Activated CD4-positive, CD25-positive, alpha-beta regulatory T cell treated with anti-CD3 and anti-CD28 coated beads, Interleukin-2, amount 50 U/mL, for 72 hours (primary cell): ENCODE measurements at places on chromosomes 1 and 21.

DNA sequence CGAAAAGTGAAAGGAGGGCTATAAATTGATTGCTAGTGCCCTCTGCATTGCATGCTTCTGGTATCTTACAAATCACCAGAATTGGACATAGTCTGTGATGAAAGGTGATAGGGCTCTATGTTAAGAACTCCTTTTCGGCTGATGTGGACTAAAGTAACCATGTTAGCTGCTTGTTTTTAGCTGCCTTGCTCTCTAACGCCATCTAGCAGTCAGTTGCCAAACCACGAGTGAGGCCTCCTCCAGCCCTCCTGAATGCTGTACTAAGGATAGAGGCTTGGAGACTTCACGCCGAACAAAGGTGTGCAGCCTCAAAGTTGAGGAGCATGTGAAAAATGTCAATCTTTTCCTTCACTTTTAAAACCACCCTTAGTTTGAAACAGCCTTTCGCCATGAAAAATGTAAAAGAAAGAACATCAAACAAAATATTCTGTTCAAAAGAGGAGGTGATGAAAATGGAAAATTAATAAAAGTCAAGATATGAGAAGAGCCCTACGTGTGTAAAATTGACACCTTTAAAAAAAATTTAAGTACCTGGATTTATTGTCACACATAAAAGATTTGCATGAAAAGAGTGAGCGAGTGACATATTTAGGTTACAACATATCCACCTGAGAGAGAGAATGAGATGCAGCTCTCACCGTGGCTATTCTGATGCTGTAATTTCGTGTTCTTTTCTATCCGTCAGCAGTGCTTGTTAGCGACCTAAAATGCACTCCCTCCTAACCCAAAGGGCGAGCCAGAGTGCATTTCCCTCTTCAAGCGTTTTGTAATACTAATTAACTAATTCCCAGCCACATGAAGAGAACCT lies 8.1 kb downstream of the LRRC53 start:
- DNase-seq: no peak

GRCh38 chr1:198498881-198499280 lies 41.6 kb downstream of the ATP6V1G3 start:
- DNase-seq: no peak

DNA sequence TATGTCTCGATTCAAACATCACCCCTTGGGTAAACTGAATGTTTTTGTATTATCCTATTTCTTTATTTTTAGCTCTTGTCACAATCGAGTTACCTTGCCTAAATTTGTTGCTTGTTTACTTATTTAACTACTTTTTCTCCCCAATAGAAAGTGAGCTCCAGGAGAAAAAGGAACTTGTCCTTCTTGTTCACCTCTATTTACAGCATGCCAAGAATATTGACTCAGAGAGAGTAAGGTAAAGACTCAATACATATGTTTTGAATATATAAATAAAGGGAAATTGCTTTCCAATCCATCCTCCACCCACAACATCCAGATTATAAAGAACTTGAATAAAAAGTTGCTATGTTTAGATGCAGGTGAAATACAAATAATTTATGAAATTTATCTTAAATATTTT lies 107.3 kb upstream of the PDC start:
- no peak for DNase-seq

DNA sequence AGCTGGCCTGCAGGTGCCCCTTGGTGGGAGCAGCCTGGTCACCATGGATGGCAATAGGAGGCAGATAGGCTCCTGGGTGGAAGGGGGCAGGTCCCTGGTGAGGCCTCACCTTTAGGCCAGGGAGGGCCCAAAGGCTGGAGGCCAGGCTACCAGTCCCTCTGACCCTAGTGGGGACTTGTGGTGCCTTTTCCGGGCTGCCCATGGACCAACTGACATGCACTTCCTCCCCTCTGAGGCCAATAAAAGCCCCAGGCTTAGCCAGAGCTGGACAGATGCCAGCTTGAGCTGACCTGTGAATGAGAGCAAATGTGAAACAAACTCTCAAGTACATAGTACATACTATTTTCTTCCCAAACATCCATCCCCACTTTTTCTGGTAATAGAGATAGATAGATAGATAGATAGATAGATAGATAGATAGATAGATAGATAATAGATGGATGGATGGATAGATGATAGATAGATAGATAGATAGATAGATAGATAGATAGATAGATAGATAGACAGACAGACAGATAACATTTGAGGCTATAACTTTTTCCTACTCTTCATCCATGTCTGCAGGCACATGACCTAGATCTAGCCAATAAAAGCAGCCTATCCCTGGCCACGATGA lies 9.2 kb upstream of the CTTNBP2NL start:
- DNase-seq: no peak

- DNase-seq: no peak
These were observed 12.3 kb upstream of the IFI44L start for GRCh38 chr1:78607944-78608343.

DNA sequence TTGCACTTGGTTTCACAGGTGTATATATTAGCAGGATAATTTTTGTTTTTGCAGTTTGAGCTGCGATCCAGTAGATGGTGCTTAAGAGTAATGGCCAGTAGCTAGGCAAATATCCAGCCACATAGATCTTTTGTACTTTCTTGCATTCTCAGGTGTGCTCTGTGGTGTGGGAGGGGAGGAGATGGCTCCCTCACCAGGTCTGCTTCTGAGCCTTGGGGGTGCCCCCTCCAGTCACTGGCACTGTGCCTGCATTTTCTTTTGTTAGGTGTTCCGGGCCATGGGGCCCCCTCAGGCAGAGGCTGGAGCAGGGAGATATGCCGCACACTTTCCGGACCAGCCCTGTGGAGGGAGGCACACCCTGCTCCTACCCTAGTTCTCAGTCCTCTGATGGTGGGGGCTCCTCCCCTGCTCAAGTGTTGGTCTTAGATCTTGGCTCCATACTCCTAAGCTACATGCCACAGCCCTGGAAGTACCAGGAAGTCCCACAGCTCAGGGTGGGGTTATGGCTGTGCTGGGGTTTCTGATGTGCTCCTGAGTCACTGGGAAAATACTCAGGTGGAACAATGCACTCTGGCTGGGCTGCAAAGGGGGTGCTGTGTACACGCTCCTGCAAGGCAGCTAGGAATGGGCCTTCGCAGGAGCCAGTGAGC lies 197.6 kb upstream of the DMRTA2 start:
- DNase-seq: no peak

DNA sequence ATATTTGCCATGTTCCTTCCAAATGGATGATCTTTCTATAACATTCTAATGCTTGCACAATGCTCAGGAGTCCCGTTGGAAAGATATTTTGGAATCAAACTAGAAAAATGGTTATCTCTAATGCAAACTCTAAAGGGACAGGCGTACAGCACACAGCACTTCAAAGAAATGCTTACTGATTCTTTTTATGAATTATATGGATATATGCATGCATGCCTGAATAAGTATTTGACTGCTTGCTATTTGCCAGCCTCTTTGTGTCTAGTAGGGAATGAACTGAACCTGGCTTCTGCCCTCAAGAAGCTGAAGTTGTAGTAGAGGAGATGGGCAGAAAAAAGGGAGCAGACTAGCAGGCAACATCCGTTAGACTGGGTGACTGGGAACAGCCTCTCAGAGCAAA lies 48.1 kb downstream of the PCSK9 start:
- DNase-seq: no peak

DNA sequence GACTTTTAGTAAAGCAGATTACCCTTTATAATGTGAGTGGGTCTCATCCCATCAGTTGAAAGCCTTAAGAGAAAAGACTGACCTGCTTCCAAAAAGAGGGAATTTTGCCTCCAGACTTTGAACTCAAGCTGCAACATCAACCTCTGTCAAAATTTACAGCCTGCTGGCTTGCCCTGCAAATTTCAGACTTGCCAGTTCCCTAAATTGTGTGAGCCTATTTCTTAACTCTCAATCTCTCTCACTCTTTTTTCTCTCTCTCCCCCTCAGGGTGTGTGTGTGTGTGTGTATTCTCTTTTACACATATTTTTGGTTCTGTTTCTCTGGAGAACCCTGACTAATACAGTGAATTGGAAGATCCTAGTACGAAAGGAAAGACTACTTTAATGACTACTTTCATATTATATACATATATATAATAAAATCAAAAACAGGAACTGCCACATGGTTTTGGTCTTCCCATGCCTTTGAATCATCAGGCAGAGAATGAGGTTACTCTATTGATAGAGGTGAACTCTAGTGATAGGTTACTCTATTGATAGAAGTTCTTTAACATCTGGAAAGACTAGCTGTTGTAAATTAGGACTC lies 6.4 kb downstream of the OR2C3 start:
- no peak for DNase-seq

GRCh38 chr21:38661197-38661871 lies 144.4 kb upstream of the ETS2 start:
- DNase-seq: no peak

GRCh38 chr1:233738396-233738795 lies 124.5 kb downstream of the KCNK1 start:
- no peak for DNase-seq

- no peak for DNase-seq
These were observed 56.3 kb upstream of the HTR1D start for GRCh38 chr1:23273450-23274133.

- no peak for DNase-seq
These were observed 1.7 kb downstream of the WNT9A start for GRCh38 chr1:227945891-227946623.

- no peak for DNase-seq
These were observed 413.6 kb upstream of the ESRRG start for GRCh38 chr1:217136895-217137205.

GRCh38 chr1:34373912-34374311 lies 197.2 kb downstream of the C1orf94 start:
- no peak for DNase-seq

DNA sequence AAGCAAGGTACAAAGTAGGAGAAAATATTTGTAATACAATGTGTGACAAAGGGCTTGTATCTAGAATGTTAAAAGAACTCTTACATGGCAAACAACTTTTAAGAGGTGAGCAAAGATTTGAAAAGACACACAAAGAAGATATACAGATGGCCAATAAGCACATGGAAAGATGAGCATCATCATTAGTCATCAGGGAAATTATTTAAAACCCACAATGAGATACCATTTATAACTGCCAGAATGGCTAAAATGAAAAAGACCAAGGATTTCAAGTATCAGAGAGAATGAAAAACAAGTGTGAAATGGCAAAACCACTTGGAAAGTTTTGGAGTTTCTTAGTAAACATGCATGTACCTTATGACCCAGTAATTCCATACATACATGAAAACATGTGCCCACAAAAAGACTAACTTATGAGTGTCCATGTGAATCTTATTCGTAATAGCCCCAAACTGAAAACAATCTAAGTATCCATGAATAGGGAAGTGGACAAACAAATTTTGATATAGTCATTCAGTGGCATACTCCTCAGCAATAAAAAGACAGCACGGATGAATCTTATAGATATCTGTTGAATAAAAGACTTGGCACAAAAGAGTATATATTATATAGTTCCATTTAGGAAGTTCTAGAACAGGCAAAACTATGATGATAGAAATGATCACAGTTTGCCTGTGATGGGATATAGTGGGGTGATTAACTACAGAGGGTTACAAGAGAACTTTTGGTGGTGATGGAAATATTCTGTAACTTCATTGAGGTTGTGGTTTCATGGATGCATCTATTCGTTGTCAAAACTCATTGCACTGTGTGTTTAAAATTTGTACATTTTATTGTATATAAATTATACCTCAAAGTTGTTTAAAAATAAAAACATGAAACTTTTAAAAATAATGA lies 82.0 kb downstream of the DISP1 start:
- DNase-seq: no peak

DNA sequence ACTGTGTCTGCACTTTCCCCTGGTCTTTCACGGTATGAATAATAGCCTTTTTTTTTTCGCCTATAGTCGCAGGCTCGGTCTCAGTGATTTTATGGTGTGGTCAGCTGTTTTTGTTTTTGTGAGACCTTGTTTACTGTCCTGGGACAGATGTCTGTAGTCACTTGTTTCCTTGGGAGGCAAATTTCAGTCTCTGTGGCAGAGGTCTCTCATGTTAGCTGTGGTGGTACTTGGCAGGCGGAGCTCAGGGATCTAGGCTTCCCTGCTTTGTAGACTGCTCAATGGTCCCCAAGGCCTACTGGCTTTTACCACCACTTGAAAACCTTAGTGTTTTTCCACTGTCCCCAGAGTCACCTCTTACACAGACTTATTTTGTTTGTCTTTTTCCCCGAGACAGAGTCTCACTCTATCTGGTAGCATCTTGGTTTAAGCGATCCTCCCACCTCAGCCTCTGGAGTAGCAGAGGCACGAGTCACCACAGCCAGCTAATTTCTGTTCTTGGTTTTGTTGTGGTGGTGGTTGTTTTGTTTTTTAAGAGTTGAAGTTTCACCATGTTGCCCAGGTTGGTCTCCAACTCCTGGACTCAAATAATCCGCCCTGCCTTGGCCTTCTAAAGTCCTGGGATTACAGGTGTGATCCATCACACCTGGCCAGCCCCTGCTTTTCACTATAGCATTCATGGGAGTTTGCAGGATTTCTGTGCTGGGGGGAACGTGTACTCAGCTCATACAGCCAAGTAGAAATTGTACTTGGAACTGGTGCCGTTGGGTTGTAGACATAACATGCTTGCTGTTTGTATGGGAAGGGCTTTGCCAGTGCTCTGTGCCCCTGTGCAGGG lies 10.3 kb downstream of the RNU1-2 start:
- DNase-seq: no peak

DNA sequence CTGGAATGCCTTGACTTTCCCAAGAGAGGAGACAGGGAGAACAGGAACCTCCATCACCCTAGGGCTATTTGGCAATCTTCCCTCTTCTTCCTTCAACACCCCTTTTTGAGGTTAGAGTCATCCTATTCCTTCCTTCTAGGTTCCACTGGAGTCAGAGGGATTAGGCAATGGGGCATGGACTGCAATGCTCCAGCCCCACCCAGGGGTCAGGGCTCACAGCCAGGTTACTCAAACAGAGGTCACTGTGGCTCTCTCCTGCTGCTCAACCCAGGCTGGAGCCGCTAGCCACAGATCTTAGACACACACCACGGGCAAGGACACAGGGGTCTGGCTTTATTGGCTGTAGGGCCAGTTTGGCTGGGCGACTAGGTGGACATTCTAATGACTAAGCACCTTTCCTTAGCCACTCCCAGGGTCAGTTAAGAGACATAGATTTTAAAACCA lies 145.5 kb upstream of the NRIP1 start:
- no peak for DNase-seq

DNA sequence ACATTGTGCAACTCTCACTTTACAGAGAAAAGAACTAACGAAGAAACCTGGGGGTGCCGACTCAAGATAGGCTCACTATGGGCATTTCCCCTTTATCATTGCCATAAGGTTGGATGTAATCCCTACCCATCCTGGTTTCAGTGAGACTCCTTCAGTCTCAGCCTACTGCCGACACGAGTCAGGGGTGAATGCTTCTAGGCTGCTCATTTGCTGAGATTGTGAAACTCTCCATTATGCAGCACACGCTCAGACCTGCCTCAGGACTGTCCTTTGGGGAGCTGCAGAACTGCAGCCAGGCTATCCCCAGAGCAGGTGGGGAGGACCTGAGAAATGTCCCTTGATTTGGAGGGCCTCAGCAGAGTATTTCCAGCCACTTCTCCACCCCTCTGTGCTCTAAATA lies 22.2 kb downstream of the TSHB start:
- no peak for DNase-seq
